ENCODE measurements at places on chromosomes 2 and 18.

DNA sequence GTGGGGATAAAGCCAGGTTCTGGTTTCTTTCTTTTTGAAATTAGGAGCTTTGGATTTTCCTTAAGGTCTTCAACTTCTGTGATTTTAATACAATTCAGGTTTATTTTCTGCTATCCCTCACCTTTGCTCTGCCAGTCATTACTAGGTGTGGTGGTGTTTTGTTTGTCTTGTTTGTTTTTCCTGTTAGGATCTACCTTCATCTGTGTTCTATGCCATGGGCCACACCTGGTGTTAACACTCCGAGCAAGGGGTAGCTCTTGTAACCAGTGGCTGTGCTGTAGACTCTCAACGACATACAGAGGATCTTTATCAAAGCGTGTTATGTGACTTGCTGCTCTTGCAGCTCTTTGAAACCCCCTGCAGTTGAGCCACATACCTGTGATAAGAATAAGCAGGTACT, 38.6 kb downstream of the MGAT5 start:
- no peak for DNase-seq

DNA sequence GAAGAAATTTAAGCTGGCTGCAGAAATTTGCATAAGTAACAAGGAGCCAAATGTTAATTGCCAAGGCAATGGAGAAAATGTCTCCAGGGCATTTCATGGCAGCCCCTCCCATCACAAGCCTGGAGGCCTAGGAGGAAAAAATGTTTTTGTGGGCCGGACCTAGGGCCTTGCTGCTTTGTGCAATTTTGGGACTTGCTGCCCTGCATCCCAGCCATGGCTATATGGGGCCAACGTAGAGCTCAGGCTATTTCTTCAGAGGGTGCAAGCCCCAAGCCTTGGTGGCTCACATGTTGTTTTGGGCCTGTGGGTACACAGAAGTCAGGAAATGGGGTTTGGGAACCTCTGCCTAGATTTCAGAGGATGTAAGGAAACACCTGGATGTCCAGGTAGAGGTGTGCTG, 57.7 kb downstream of the MOB4 start:
- DNase-seq = no peak

- no peak for DNase-seq
Observed at GRCh38 chr2:157875641-157876065, 477 bp downstream of the ACVR1 start.

DNA sequence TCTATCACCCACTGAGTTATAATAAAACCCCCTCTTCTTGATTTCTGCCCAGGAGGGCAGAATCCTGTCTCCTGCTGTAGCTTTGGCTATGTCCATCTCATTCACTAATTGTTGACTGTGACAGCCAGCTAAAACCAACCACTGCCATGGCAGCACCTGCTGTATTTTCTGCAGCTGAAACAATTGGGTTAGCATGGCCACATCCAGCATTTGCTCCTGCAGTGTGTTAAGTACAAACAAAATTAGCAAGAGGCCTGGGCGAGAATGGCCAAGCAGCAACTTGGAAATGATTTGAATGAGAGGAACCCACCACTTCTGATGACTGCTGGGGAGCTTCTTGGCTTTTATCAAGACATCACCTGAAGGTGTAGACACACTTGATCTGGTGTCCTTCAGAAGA, 89.4 kb upstream of the LRRTM1 start:
- no peak for DNase-seq

DNA sequence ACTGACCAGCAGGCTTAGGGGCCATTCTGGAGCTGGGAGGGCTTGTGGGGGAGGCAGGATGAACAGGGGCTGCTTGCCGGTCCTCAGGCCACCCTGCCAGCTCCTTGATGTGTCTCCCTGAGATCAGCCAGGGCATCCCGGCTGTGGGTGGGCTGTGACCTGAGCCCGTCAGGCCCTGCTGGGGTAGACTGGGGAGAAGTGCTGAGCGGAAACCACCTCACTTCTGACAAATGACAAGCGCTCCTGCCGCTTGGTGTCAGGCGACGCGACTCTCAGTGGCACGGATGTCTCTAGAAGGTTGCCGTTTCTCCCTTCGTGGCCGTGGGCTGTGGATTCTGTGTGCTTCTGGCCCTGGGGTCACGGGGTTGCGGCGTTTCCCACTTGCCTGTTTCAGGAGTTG, 45.7 kb downstream of the NFATC1 start:
- DNase-seq = no peak

DNA sequence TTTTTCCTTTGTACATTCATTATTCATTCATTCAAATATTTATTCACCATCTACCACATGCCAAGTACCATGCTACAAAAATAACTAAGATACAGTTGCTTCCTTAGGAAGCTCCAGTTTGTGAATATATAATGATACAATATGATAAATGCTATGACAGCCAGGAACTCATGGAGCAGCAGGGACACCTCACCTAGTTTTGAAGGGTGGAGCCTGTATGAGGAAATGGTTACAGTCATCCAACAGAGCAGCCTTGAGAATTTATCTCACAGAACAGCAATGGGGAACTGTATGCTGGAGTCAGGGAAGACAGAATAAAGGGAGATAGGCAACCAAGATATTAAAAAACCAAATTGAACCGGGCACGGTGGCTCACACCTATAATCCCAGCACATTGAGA, 124.0 kb downstream of the OSBPL1A start:
- peak; percentile 62 for DNase-seq

GRCh38 chr2:229640636-229641035, 73.7 kb downstream of the DNER start:
- DNase-seq = no peak

DNA sequence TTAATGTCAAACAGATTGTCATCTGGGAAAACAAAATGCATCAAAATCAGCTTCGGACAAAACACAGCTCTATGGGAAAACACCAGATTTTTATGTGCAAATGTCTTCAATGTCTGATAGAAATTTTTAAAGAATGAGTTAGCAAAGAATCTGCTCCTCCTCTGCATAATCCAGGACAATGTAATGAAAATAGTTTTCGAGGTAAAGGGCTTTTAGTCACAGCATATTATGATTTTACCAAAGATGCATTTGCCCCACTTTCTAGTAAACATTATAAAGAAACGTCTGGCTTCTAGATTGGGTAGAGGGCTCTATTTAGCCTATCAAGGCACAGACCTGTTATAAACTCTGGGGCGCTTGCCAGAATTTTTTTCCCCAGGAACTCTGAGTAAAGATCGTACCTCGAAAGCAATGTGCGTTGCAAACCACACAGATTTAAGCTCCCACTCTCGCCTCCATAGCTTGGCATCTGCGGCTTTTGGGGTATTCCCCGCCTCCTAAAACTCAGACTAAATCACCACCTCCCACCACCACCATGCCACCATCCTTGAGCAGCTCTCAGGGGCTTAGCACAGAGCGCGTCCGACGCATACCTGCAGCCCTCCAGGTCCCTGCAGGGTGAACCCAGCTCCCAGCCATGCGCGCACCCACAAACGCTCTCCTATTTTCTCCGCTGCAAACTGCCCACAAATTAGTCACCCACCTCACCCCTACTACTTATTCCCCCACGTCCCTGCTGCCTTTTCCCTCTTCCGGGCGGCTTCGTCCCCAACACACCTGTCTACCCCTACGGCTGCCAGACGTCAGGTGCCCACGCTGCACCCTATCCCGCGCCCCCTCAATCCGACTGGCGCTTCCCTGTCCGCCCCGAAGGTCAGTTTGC, 829 bp downstream of the ACVR1C start:
- DNase-seq = no peak

GRCh38 chr18:63951302-63951705, 2.2 kb downstream of the HMSD start:
- peak; percentile 21 for DNase-seq

DNA sequence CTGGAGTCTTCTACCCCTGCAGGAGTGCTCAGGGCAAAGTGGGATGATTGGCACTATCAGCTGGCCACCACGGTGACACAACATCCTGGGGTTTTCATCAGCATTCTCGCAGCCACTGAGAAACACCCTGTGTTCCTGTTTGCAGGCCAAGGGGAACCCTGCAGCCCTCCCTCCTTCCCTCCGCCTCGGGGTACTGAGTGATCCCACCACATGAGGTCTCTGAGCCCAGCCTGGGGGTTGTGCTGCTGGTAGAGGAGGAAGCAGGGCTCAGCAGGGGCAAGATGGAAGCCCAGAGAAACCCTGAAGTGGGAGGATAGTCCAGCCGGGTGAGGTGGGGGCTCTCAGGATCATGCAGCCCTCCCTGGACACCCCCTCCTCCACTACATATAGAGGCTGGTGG, at the start of gene OXER1:
TSS of gene OXER1 (minus strand) at position 40 of the 400 bp plus-strand sequence. CDS start 73 bp downstream, outside the sequence.
- no peak for DNase-seq

DNA sequence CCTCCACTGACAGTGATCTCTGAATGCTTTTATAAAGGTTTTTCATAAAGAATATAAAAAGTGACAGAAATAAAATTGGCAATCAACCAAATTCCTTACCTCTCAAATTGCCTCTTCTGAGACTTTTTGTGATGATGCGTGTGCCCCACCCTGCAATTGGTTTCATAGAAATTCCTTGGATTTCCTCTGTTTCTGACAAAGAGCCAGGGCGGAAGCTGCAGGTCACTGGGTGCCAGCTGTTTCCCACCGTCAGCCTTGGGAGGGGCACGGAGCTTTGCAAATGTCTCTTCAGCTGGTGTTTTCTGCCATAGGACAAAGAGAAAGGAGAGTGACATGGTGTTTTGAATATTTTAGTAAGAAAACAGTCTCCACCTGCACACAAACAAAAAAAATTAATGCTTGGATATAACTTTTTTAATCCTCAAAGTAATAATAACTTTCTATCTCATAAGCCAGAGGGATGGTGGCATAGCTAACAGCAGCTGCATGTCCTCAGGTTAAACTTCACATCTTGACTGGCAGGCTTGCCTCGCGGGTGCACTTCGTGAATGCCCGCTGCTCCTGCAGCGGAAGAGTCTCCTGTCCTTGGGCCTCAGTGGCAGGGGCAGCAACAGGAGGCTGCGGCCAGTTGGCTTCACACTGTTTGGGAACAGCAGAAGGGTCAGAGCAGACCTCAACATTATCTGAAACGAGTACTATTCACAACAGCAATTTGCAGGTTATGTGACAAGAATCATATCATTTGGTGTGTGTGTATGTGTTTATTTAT, 24.7 kb downstream of the AGAP1 start:
- no peak for DNase-seq

DNA sequence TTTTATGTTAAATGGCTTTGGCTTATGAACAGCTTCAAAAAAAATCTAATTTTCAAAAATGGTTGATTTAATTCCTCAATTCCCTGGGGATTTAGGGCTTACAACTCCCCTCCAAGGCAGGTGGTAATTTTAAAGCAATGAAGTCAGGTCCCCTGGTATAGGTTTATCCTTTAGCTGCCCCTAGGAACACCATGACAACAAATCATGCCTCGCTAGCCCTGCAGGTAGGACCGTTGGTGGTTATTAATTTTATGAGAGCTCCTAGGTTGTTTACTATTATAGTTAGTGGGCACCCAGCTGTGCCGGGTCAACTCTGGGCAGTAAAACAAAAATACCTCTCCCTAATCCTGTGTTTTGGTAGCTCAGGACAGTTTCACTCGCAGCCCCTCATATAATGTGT, 26.2 kb upstream of the MBOAT2 start:
- DNase-seq = no peak

DNA sequence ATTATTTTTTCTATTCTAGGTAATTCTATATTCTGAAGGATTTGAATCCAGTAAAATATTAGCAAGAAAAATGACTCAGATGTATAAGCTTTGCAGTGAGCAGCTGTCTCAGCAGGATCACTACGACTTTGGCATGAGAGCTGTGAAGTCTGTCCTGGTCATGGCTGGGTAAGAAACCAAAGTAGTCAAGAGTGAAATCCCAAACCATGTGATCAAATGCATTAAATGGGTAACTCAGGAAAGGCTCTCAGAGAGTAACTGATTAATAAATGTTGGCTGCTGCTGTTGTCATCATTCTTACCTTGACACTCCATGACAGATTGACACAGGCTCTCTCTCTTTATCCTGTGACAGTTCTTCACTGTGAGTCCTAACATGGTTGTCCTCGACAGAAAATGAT, 124.1 kb downstream of the DNAH6 start:
- no peak for DNase-seq

- no peak for DNase-seq
Observed at GRCh38 chr2:147649286-147649685, 195.5 kb upstream of the ACVR2A start.

DNA sequence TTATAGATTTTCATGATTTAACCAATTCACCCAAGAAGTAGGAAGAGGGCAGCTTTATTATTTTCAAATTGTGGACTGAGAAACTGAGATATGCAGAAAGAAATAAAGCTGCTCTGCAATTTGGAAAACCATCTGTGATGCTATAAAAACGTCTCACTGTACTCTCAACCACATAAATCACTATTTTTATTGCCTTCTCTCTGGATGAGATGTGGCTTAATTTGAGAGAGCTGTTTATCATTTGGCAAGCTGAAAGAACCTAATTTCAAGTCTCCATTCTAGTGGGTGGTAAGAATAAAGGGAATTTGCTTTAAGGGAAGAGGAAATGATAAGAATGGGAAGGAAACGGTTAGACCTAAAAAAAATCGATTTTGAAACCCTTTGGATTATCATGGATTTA, 49.9 kb upstream of the CYP1B1 start:
- no peak for DNase-seq

GRCh38 chr2:67790622-67791021, 272.2 kb downstream of the C1D start:
- DNase-seq = peak; percentile 49

- DNase-seq = no peak
Observed at GRCh38 chr2:68916226-68916625, 36.5 kb downstream of the GKN2 start.

GRCh38 chr2:195722075-195722474, 65.0 kb downstream of the SLC39A10 start:
- no peak for DNase-seq

All from foreskin keratinocyte (primary cell).